NCI-H2081 treated with DMSO at 0.1 percent for 48 hours (cell line): ENCODE measurements at places on chromosomes 1 and 21.

DNA sequence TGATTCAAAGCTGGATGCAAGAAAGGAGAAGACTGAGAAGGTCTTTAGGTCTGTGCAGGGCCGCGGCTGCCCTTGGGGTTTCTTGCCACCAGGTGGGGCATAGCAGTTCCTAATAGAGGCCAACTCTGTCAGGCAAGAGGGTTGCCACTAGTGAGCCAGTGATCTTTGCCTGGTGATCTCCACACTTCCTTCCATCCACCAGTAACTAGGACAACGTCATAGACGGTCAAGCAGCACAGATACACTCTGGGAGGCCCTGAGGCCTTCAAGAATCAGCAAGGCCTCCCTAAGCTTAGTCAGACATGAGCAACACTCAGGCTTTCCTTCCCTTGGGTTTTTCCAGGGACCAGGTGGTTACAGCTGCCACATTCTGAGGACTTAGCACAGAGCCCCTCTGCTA, 32.9 kb upstream of the ATP2B4 start:
- DNase-seq, result no peak

- no peak for DNase-seq
These were observed 148.0 kb downstream of the GALNT2 start for GRCh38 chr1:230215031-230215430.

GRCh38 chr1:118918230-118918939, 69.8 kb downstream of the TBX15 start:
- no peak for DNase-seq

- no peak for DNase-seq
These were observed 2.4 kb downstream of the TNFAIP8L2 start for GRCh38 chr1:151158751-151159251.
